ENCODE measurements at places on chromosomes 2 and 18. TPM values are rescaled to one million over a fixed set of nuclear protein-coding genes. Genes with fewer than 3 reads are reported as not detected.

DNA sequence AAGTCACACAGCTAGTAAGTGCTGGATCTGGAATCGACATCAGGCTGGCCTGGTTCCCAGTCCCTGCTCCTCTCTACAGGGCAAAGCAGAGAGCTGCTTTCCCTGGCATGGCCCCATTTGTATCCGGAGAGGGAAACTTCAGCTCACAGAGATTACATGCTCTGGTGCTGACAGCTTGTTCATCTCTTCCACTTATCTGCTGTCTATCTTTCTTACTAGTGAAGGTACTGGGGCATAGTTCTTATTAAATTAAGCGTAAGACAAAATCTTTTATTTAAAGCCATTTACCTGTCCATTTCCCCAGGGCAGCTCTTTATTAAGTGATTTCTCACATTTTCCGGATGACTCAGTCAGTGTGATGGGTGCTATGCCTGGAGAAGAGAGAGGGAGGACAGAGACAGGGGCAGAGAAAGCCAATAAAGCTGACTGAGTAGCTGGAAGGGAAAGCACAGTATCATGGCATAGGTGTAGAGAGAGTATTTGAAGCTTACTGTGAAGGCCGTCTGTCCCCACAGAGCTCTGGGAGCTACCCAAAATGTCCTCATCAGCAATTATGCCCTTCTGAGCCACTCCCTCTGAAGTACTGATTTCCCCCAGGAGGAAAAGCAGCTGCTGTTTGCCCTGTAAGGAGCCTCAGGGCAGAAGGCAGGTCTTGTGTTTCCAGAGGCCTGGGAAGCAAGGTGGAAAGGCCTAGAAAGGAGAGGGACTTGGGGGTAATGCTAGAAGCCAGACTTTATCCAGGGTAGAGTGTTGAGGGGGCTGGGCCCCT lies 44.1 kb upstream of the EPAS1 start:
- no peak overlapping the region for H3K4me3 ChIP-seq
- no peak overlapping the region for H3K27ac ChIP-seq
- no peaks in the 10 kb centered on the region for H3K27me3 ChIP-seq
- H3K4me1 ChIP-seq = no peaks in the 10 kb centered on the region
- no peak for DNase-seq

The UGT1A5 gene
- not detected for total RNA-seq

DNA sequence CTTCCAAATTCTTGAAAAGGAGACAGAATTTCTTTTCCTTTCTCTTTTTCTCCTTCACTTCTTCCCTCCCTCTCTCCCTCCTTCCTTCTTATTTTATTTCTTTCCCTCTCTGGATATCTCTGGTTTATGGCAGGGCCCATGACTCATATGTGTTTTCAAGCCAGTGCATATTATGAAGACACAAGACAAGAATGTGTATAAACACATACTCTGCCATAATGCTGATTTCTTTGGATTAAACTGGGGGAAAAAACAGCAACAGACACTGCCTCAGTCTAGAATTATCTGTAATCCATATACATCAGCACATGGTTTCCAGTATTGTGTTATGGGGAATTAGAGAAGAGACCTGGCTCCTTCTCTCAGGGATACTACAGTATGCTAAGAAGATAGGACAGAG lies 82.8 kb upstream of the CPO start:
- no peak for DNase-seq
- H3K36me3 ChIP-seq = no peaks in the 10 kb centered on the region
- peaks cover 12% of the 10 kb centered on the region for H3K4me1 ChIP-seq
- no peaks in the 10 kb centered on the region for H3K27me3 ChIP-seq

The DQX1 gene
- not detected for total RNA-seq

GRCh38 chr2:165237056-165237455 lies 2.2 kb upstream of the SCN2A start:
- H3K36me3 ChIP-seq = no peaks in the 10 kb centered on the region
- H3K4me1 ChIP-seq = no peaks in the 10 kb centered on the region
- no peak for DNase-seq
- no peak overlapping the region for H3K4me3 ChIP-seq
- no peaks in the 10 kb centered on the region for H3K27me3 ChIP-seq

The TEKT4 gene
- not detected for total RNA-seq

Data from natural killer cell (primary cell).